Smooth muscle cell of the umbilical artery (primary cell): ENCODE measurements at places on chromosomes 12 and 14. TPM values are rescaled to one million over a fixed set of nuclear protein-coding genes. Genes with fewer than 3 reads are reported as not detected.

CCNK gene
- 25.8 and 54.1 TPM in 2 replicates for total RNA-seq

DIO2 gene
- 0.09 and 0.59 TPM in 2 replicates for total RNA-seq

NYNRIN gene
- 1.2 and 3.0 TPM in 2 replicates for total RNA-seq

ZBTB42 gene
- total RNA-seq = 3.0 and 3.9 TPM in 2 replicates
